Caco-2 (cell line): ENCODE measurements at places on chromosomes 5 and 9.

DNA sequence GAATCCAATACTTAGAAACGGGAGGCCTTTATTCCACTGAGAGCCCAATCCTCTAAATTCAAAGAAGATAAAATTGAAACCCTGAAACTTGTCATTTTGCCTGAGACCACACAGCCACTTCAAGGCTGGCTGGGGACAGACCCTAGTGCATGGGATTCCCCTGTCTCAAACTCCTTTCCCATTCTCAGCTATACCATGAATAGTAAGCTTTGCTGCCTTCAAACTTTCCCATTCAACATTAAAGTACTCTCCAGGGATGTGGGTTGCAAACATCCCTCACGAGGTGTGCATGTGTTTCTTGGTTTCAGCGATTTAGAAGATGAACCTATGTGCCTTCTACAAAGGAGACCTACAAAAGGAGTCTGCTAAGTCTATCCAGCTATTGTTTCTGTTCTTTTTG is 64.6 kb downstream of the GABRB2 start:
- H3K4me3 ChIP-seq, result no peak overlapping the region
- no peak overlapping the region for H3K27ac ChIP-seq
- no peaks in the 10 kb centered on the region for H3K27me3 ChIP-seq
- no peaks in the 10 kb centered on the region for H3K36me3 ChIP-seq
- DNase-seq, result no peak

DNA sequence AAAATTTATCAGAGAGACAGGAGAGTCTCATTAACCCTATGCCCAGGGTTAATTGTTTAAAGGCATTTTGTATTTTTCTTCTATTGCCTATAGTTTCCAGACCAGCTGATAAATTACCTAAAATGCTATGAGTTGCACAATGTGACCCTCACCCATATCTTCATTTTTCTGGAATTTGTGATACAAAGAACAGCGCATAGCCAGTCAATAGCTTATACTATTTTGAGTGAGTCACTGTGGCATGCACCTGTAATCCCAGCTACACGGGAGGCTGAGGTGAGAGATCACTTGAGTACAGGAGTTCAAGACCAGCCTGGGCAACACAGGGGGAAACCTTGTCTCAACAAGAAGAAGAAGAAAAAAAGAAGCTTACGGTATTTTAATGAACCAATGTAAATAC is 2.8 kb downstream of the C9orf153 start:
- H3K27ac ChIP-seq, result no peak overlapping the region
- H3K4me1 ChIP-seq, result no peaks in the 10 kb centered on the region
- H3K27me3 ChIP-seq, result no peaks in the 10 kb centered on the region
- no peaks in the 10 kb centered on the region for H3K36me3 ChIP-seq
- H3K4me3 ChIP-seq, result no peak overlapping the region

DNA sequence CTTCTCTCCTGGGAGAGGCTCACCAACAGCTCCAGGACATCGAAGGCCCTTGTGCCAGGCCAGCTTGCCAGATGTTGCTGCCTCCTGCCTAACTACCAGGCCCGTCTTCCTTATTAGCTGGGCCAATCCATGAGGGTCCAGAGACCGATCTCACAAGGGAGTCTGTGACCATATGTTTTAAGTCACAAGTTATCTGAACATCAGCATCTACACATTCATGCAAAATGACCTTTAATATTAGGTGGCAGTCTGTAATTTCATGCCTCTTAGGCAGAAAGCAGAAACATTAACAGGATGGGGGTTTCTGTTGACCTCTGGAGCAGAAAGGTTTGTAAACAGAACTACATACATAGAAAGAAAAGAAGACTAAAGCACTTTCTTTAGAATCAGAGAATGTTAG is 75.1 kb upstream of the SLC25A51 start:
- H3K27ac ChIP-seq, result no peak overlapping the region
- H3K4me1 ChIP-seq, result no peaks in the 10 kb centered on the region
- H3K27me3 ChIP-seq, result no peaks in the 10 kb centered on the region
- DNase-seq, result no peak
- H3K4me3 ChIP-seq, result no peak overlapping the region
- H3K36me3 ChIP-seq, result no peaks in the 10 kb centered on the region

DNA sequence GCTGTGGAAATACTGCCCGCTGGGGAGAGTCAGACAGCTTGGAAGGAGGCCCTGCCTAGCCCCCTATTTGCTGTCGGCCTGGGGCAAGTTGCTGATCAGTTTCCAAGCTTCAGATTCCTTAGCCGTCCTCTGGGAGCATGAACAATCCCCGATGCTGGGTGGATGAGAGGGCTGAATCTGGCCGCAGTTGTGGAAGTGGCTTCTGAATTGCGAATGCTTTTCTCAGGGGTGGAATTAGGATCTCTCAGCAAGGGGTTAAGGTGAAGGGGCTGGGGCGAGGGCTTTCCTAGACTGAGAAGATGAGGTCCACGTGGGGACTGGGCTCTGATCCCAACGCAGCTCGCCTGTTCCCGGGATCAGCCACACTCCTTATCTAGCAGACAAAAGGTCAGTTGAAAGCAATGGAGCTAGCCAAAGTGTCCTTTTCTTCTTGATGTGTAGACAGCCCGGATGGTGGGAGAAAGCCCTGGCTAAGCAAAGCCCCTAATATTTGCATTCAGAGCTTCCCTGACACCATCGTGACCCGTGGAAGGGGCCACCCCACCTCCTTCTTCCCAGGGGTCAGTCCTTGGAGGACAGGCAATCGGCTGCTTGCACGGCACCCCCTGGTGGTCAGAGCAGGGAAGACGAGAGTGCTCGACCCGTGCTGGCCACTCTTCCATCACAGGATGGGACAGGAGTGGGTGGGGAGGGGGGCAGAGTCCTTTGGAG is 54.9 kb downstream of the COL15A1 start:
- peak; percentile 76 for DNase-seq
- H3K4me3 ChIP-seq, result no peak overlapping the region
- no peak overlapping the region for H3K27ac ChIP-seq
- H3K4me1 ChIP-seq, result peaks cover 3% of the 10 kb centered on the region; the same call in 1 of the 2 replicates
- H3K27me3 ChIP-seq, result no peaks in the 10 kb centered on the region
